Activated CD4-positive, alpha-beta T cell treated with anti-CD3 and anti-CD28 coated beads, Interleukin-10, Interleukin-2, amounts not matched to agents 100 ng/mL and 50 ng/mL, durations not matched to agents 16 hours and 8 hours (primary cell): ENCODE measurements at places on chromosomes 6 and 20.

DNA sequence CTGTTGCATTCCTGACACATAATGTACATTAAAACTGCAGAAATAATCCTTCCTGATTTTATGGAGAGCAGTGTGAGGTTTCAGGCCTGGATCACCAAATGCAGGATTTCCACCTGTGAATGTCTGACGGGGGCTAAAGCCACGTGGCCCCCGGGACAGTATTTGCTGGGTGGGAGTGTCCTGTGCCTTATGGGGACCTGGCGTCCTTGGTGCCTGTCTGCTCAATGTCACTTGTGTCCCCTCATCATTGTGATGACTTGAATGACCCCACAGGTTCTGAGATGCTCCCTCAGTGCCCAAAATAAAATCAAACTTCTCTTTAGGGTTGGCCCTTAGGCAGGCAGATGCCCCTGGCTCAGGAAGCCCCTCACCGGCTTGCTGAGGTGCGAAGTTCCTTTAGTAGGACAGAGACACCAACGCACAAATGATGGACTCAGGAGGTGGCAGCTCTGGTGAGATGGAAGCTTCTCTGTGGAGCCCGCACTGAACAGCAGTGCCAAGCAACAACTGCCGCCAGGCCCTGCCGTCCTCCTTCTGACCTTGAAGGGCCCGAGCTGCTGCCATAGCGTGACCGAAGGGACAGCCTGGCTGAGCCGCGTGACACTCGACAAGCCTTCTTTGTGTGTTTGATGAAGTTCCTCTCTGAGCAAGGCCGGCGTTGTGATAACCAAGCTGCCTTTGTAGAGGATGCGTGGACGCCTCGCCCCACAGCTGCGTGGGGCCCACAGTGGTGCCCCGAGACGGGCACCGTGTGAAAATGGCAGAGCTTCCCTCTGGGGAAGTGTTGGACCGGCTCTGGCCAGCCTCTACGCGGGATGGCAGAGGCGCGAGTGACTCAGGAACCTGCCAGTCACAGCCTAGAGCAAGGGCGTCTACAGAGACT is 30.9 kb downstream of the FRMD1 start:
- no peak for DNase-seq

DNA sequence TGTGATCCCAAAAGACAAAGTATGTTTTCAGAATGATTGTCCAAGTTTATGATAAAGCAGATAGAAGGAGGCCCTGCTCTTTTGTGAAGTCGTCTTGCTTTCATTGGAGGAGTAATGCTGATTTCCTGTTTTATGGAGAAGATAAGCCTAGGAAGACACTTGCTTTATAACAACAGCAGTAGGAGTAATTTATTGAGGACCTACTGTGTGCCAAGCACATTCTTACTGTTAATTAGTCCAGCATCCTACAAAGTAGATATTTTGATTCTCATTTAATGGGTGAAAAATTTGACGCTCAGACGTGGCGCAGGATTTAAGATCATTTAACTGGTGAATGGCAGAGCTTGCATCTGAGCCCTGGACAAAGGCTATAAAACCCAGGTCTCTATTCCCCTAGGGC is 87.6 kb downstream of the ZDHHC14 start:
- no peak for DNase-seq

GRCh38 chr20:32742322-32743236 is 688 bp downstream of the COMMD7 start:
- peak; percentile 16 for DNase-seq

GRCh38 chr6:152701863-152702401 is 4.2 kb downstream of the MYCT1 start:
- no peak for DNase-seq

DNA sequence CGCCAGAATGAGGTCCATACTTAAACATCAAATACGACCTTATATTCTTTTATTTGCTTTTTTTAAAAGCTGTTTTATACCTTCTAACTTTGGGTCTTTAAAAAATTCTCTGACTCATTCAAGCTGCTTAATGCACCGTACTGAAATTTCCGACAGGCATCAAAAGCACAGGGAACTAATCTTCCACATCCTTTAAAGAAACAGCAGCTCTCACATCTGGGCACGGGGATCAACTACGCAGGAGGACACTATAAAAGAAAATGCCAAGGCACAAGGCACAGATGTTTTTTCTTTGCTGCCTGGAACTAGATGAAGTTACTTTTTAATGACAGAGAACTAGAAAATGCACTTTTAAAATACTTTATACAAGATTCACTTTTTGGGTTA is 112.4 kb upstream of the ARG1 start:
- no peak for DNase-seq

DNA sequence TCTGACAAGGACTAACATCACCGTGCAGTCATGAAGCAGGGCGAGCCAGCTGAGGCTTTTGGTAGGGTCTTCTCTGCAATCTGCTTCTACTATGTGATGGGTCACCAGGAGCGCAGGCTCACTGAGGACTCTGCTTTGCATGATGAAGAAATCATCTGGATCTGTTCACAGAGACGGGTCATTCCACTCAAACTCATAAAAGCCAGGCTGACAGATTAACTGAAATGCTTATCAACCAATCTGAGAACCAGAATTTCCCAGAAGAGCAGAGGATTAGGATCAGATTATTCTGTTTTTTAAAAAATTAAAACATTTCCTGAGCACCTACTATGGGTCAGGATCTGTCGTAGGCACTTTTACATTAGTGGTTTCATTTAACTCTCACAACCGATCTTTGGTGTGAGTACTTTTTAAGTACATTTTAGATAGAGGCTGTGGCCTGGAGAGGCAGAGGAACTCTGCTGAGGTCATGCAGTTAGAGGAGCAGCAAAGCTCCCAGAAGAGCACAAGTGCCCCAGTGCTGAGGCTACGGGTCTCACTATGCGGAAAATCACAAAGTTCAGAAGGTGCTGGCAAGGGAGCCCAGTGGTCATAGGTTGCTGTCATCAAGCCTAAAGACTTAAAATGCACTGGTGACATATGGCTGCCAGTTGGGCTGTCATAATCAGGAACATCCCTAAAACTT is 109.1 kb downstream of the BACH2 start:
- no peak for DNase-seq

DNA sequence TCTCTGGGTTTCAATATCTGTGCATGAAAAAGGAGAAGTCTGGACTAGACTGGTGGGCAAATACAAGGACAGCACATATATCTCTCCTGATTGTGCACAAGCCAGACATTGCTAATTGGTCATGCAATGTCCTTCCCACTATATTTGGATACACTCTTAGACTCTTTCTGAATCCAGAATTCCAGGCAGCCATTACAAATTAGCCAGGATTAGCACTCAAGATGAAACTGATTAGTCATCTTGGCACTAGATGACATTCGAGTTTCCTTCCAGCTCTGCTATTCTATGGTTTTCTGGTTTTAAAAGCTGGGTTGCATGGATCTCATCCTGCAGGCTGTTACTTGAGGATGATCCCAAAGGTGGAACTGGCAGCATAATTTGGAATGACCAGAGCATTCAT is 73.2 kb downstream of the SCP2D1 start:
- no peak for DNase-seq

DNA sequence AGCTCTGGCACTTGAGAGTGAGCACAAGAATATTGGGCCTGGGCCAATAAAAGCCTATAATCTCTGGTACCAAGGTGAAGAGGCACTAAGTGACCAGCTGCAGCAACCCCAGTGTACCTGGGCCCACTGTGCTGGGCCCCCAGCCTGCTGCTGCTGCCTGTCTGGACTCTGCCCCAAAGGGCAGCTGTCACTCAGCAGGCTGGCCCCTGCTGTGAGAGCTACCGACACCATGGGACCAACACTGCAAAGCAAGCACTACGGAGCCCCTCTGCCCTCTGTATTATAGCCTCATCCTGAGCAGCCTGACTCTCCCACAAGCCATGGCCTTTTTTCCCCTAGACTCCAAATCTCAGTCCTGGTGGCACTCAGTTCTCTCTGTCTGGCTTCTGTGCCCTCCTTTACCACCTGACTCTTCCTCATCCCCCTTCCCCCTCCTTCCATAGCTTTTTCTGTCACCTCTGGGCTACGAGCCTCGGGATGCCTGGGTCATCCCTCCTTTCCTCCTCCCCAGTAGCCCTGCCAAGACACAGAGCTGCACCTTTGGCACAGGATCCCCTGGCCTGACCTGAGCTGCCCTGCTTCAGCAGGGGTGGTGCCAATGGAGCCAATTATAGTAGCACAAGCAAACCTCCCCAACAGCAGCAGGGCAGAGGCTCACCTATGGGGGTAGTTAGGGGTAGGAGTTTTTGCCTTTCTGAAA is 14.2 kb downstream of the RRP36 start:
- no peak for DNase-seq

GRCh38 chr20:59406446-59406845 is 106.0 kb downstream of the EDN3 start:
- no peak for DNase-seq

DNA sequence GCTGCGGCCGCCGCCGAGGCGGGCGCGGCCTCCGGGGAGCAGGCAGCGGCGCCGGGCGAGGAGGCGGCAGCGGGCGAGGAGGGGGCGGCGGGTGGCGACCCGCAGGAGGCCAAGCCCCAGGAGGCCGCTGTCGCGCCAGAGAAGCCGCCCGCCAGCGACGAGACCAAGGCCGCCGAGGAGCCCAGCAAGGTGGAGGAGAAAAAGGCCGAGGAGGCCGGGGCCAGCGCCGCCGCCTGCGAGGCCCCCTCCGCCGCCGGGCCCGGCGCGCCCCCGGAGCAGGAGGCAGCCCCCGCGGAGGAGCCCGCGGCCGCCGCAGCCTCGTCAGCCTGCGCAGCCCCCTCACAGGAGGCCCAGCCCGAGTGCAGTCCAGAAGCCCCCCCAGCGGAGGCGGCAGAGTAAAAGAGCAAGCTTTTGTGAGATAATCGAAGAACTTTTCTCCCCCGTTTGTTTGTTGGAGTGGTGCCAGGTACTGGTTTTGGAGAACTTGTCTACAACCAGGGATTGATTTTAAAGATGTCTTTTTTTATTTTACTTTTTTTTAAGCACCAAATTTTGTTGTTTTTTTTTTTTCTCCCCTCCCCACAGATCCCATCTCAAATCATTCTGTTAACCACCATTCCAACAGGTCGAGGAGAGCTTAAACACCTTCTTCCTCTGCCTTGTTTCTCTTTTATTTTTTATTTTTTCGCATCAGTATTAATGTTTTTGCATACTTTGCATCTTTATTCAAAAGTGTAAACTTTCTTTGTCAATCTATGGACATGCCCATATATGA is 3.2 kb downstream of the MARCKS start:
- no peak for DNase-seq

DNA sequence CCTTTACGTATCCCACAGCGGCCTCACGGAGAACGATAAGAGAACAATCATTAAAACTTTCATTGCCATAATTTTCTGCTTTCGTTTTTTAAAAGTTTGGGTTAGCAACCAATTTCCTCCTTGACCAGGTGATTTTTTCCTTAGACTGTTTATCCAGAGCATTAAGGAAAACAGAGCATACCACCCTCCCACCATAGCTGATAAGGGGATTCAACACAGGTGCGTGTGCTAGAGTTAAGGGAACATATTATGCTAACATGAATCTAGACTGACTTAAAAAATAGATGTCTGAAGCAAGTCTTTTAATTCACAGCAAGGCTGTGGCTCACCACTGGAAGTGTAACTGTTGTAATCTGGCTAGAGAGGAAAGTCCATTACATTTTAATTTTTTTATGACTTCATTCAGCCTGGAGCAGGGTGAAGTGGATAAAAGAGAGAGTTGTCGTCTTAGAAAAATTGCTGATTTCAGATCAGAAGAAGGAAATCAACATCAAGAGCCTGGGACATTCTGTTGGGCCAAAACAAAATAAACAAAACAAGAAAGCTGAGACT is 5.5 kb upstream of the SLC22A2 start:
- DNase-seq = no peak

GRCh38 chr6:75299801-75300530 is 15.4 kb upstream of the TMEM30A start:
- DNase-seq = no peak

DNA sequence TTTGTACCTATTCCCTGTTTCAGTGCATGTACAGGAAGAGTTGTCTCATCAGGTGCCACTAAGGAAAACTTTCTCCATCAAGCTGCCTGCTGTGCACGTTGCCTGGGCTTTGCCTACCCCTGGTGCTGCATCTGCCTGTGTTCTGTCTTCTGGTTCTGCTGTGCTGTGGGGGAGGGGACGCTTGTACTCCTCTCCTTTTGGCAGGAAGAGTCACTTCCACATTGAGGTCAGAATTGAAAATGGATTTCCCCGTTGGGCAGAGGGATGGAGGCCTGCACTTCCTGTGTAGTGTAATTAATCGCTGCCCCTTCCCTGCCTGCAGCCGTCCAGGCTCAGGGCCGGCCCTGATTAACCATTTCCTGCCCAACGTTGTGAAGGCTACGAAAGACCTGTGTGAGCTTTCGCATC is 153.3 kb downstream of the SCML4 start:
- DNase-seq = peak; percentile 19

- DNase-seq = no peak
Observed at GRCh38 chr6:62528894-62529526, 243.0 kb upstream of the KHDRBS2 start.

GRCh38 chr6:44183783-44184182 is 25.2 kb downstream of the CAPN11 start:
- DNase-seq = no peak

DNA sequence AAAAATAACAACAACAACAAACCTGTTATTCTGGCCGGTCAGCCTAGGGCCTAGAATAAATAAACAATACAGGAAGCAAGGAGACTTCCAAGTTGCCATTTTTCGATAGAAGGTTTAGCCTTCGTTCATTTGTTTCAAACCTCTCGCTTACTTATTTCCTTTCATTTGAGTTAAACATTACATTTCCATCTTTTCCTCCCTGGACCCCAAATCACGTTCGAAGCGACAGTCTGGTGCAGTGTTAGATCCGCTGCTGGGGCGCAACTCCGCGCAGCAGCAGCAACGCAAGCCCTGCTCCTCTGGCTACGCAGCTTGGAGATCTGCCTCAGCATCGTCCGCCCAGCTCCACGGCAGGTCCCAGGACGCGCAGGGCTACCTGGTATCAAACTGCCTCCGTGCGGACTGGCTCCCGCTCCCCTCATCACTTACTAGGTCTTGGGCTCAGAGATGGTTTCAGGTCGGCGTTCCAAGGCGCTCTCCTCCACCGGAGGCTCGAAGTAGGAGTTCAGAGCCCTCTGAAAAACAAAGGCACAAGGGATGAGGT is 530 bp downstream of the TDP2 start:
- peak; percentile 55 for DNase-seq

- DNase-seq = no peak
Observed at GRCh38 chr6:116018976-116019375, 41.7 kb downstream of the FRK start.

DNA sequence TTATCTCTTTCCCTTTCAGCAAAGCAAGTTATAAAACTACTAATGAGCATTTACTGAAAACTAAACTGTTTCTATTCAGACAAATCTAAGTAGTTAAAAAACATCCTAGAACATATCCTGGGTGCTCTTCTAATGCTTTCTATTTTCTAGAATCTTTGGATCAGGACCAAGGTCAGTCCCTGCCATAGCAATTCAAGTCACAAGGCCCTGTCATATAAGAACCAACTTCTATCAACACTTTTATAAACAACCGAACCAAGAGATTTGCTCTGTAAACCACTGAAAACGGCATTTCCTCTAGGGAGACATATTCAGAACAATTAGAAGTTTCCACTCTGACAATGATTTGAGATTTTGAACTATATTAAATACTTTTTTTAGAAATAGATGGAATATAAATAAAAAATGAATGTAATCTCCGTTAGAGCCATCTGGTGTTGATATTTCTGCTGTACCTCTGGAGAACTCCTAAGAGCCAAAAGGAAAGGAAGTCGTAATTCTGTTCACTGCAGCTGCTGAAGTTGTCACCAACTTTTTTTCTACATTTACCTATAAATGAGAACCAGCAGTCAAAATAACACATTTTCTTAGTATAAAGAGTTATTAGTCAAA is 51.4 kb upstream of the LGSN start:
- no peak for DNase-seq
